H54 (cell line): ENCODE measurements at places on chromosomes 5 and 9.

- no peak for DNase-seq
Observed at GRCh38 chr5:158838781-158839180, 260.9 kb downstream of the EBF1 start.

- DNase-seq = no peak
Observed at GRCh38 chr9:107155244-107155817, 127.7 kb upstream of the RAD23B start.

DNA sequence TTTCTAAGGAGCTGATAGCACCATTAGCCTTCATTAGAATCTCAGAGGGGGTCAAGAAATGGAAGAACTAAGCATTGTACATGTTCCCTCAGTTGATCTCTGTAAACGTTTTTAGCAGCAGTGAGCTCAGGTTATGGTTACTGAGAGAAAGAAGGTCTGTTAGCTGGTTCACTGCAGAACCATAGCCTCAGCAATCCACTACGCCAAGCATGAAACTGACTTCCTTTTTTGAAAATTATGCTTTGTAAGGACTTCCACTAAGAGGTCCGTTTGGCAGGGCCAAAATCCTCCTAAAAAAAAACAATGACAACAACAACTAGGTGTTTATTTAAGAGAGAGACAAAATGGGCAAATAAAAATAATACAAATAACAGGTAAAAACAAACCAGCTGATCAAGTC is 273.3 kb downstream of the AOPEP start:
- no peak for DNase-seq

GRCh38 chr5:8349855-8350254 is 480.9 kb downstream of the MTRR start:
- no peak for DNase-seq

GRCh38 chr5:42487077-42487476 is 63.8 kb downstream of the GHR start:
- no peak for DNase-seq
